ENCODE measurements at places on chromosomes 11 and 22.
A peak's percentile ranks its signal among the peaks of the same experiment; 100 is the strongest.

GRCh38 chr11:29027436-29027835 is 919.2 kb downstream of the METTL15 start:
- DNase-seq, result no peak

GRCh38 chr11:42161886-42162285 is 702.4 kb upstream of the LRRC4C start:
- DNase-seq, result no peak

DNA sequence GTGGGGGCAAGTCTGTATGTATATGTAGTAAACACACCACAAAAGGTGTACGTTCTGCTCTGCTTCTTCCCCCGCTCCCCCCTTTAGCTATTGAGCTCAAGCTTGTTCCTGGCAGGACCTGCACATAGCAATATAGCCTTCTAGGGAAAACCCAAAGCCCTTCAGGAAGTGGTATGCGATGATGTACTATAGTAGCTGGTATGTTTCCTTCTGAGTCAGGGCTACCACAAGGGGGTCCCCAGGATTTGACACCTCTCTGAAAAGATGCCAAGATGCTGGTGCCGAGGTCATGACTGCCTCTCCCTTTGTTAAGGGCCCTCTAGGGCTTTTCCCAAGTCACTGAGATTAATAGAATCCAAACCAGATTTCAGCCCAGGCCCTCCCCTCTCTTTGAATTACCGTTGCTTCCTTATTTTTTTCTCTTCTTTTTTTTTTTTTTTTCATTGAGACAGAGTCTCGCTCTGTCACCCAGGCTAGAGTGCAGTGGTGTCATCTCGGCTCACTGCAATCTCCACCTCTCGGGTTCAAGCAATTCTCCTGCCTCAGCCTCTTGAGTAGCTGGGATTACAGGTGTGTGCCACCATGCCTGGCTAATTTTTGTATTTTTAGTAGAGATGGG is 268.4 kb downstream of the ETS1 start:
- no peak for DNase-seq

- no peak for DNase-seq
Measured at GRCh38 chr11:2911785-2912391, 17.3 kb downstream of the PHLDA2 start.

- DNase-seq, result no peak
Measured at GRCh38 chr11:2209370-2209801, 37.8 kb upstream of the TH start.

DNA sequence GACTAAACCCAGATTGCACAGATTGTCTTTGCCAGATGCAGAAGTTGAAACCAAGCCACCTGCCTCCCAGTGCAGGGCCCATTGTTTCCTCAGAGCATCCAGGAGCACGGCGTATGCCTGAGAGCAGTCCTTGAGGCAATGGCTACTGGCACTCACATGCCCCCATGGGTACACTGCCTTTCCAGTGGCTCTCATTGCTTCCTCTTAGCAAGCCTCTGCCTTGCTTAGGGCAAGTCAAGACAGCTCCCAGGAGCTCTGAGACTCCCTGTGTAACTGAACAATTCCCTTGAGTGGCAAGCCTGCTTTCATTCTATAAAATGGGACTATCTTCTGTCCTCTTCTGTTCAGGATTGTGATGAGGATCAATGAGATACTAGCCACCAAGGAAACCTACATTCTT is 4.1 kb downstream of the SYTL2 start:
- DNase-seq, result no peak

GRCh38 chr11:107467696-107468095 is 10.1 kb upstream of the CWF19L2 start:
- DNase-seq, result no peak

GRCh38 chr11:68168694-68169093 is 44.4 kb downstream of the KMT5B start:
- no peak for DNase-seq

- DNase-seq, result no peak
Measured at GRCh38 chr11:27868226-27868625, 168.0 kb upstream of the BDNF start.

DNA sequence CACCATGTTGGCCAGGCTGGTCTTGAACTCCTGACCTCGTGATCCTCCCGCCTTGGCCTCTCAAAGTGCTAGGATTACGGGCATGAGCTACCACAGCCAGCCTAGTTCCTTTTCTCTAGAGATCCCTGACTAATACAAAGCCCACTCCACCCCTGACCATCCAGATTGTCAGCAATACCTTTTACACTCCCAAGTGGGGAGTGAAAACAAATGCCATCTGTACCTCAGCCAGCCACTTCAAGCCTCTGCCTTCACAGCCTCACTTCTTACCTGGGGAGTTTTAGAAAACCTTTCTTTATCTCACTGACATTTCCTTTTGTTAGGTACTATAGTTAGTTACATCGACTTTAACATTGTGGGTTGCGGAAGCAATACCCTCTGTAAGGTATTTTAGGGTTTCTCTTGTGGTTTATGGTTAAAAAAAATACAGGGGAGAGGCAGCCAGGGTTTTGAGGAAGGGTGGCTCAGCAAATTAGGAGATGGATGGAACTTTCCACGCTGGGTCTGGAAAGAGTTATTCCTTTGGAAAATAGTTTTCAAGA is 8.9 kb downstream of the TOM1 start:
- peak; percentile 41 for DNase-seq

DNA sequence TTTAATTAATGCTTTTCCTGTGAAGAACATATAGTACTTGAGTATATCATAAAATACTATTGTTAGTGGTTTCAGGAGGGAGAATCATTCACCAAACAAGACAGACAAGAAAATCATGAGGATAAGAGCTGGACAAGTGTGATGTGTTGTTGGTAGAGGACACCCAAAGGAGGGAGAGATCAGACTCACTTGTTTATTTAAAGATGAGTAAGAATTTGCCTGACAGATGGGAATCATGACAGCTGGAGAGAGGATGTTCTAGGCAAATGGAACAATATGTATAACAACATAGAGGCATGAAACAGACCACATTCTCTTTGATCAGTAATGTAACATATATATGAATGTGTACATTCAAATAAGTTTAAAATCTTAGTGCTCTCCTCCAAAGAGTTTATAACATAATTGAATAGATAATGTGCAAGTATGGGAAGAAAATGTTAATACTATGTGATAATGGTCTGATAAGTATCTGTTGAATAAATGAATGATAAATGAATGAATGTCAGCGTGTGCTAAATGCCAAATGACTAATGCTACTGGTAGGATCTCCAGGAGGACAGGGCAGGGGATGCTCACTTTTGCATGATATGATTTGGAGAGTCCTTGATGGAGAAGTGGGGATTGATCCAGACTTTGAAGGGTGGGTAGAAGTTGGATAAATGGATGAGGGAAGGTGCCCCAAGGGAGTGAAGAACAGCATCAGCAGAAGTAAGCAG is 228.9 kb upstream of the SORL1-AS1 start:
- DNase-seq, result no peak

- DNase-seq, result no peak
Measured at GRCh38 chr11:121958323-121958970, 157.6 kb downstream of the BLID start.

GRCh38 chr11:104618954-104619353 is 279.3 kb downstream of the CASP12 start:
- DNase-seq, result no peak

DNA sequence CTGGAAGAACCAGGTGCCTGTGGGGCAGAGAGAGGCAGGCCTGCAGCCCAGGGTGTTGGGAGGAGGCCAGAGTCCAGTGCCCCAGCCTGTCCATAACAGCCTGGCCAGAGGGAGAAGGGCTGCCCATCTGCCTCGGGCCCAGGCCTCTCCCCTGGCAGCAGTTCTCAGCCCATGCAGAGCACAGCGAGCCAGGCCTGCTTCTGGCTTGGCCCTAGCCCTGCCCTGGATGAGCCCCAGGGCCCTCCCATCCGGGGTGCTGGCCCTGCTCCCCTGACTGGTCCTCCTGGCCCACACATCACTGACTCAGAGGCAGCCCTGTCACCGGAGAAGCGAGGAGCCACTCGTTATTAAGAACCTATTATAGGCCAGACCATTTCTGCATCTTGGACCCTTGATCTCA is 19.7 kb upstream of the MYRF start:
- DNase-seq, result no peak

- DNase-seq, result no peak
Measured at GRCh38 chr11:8086001-8086479, 5.0 kb downstream of the TUB start.

- no peak for DNase-seq
Measured at GRCh38 chr11:35919244-35919643, 24.6 kb upstream of the LDLRAD3 start.

- no peak for DNase-seq
Measured at GRCh38 chr11:47189100-47189834, 3.0 kb upstream of the PACSIN3 start.

- no peak for DNase-seq
Measured at GRCh38 chr11:79419120-79419519, 21.7 kb downstream of the TENM4 start.

DNA sequence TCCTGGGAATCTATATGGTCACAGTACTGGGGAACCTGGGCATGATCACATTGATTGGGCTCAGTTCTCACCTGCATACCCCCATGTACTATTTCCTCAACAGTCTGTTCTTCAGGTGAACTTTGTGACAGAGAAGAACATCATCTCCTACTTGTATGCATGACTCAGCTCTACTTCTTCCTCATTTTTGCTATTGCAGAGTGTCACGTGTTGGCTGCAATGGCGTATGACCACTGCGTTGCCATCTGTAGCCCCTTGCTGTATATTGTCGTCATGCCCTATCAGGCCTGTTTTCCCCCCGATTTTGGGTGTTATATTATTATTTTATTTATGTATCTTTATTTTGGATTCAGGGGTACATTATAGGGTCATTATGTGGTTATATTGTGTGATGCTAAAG is 2.4 kb upstream of the OR8G1 start:
- no peak for DNase-seq

DNA sequence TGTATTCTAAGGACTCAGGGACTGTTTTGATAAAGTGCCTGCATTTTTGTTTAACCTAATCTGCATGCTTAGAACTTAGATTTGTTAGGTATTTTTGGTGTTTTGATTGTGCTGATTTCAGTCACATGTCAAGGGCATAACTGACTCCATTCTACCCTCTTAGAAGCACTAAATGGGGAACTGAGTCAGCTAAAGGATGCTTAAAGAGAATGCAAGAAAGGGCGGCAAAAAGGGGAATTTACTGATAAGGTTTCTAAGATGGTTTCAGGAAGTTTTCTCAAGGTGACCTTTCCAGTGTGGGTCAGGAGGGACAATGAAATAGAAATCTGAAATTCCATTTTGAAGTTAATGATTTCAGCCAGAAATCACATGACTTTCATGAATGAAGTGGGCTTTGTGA is 43.0 kb downstream of the MMP20 start:
- DNase-seq, result no peak

DNA sequence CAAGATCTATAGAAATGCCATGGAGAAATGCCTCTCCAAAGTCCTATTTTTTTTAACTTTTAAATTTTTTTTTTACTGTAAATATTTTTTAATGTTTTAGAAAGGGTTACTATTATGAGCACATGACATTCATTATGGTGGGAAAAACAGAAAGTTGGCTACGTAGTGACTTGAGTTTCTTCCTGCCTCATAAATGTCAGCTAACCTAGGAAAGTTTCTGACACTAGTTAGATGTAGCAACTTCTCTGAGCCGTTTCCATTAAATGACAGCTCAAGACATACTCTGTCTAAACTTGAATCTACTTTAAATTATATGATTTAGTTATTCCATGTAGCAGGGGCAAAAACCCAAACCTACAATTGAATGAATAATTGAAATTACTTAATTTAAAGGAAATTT is 18.4 kb upstream of the CTSC start:
- DNase-seq, result no peak

DNA sequence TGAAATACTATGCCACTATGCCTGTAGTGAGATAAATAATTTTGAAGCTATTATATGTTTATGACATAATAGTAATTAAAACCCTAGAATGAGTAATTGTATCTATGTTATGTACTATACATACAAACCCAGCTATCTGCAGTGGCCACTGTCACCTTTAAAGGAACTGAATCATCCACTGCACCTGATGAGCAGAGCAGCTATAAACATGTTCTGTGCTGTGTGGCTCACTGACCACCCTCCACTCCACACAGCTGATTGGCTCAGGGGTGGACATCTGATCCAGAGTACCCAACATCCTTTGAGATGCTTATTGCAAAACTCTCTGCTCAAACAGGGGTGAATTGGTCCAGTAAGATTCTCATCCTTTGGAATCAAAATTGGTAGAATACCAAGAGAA is 19.2 kb upstream of the RRAS2 start:
- no peak for DNase-seq

- no peak for DNase-seq
Measured at GRCh38 chr11:129267716-129268115, 75.6 kb upstream of the ARHGAP32 start.

DNA sequence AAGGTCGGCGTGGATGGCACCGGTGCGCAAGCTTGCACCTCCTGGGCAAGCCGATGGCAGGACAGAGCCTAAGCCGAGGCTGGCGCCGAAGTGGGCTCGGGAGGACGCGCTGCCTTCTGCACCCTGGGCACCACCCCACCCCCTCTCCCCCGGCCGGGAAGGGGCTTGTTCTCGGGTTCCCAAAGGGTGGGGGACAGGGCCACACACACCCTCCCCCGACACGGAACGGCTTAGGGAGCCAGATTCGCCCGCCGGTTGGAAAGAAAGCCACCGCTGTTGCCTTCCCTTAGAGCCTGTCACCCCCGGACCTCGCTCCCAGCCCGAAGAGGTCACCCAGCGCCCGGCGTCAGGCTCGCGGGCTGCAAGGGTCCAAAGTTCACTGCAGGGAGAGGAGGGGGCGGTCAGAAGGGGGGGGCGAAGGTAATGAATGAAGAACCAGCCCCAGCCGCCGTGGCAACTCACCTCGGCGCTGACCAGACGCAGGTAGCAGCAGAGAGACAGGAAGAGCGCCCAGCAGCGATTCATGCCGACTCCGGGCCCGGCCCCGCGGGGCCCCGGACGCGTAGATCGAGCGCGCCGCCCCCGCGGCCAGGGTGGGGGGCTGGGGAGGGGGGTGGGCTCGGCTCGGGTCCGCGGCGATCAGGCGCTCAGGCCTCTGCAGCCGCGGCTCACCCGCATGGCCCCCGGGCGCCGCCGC is 1.2 kb downstream of the PDGFB start:
- no peak for DNase-seq

- DNase-seq, result no peak
Measured at GRCh38 chr11:120258661-120259060, 18.7 kb downstream of the POU2F3 start.

- DNase-seq, result no peak
Measured at GRCh38 chr11:69595805-69596665, 44.9 kb upstream of the CCND1 start.

DNA sequence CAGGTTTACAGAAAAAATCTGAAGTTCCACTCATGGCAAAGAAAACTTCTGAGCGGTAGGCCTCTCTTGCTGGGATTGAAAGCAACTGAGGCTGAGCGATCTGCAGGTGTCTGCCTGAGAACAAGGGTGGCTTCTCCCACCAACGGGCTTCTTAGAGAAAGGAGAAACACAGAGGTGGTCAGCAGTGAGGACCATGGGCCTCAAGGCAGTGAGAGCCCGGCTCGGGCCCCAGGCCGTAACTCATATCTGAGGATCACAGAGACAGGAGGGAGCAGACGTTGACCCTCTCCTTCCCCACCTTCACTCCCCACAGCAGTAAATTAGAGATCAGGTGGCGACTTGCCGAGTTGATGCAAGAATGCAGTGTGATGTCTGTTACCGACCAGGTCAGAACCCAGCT is 50.9 kb upstream of the RTL6 start:
- DNase-seq, result no peak
